Lower leg skin (tissue), 4 donors: ENCODE measurements at places on chromosomes 5 and 9. TPM values are rescaled to one million over a fixed set of nuclear protein-coding genes. Genes with fewer than 3 reads are reported as not detected.
A peak's percentile ranks its signal among the peaks of the same experiment; 100 is the strongest.

- DNase-seq = no peak
Measured at GRCh38 chr5:92908952-92909601, 671.9 kb downstream of the NR2F1-AS1 start.

The DRD1 gene
- 0.23 TPM for total RNA-seq

DNA sequence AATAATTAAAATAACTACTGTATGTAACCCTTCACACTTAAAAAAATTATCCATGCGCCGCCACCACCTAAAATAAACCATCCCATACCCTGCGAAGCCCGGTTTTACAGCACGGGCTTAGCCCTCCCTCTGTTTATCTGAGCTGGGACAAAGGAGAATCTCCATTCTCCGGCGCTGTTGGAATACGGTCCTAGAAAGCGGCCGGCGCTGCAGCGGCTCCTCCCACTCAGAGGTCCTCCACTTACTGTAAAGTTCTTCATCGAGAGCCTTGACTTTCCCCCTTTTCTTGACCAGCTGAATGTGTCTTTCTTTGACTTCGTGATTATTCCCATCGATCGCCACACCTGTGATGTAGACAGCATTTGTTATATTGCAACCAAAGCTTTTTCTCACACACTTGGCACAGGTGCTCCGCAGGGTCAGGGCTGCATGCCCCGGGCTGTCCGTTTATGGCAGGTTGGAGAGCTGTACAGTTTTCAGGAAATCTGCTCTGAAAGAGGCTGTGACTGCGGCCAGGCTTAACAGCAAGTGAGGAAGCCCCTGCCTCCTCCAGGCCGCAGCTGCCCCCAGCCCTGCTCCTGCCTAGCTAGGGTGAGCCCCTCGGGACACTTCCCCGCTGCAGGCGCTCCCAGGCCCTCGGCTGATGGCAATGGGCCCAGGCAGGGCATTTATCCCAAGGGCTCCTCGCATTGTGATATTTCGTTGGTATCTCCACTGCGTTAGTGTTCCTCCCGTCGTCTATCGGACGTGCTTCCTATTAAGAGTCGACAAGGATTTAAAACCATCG lies 16.7 kb downstream of the GFPT2 start:
- DNase-seq = no peak

DNA sequence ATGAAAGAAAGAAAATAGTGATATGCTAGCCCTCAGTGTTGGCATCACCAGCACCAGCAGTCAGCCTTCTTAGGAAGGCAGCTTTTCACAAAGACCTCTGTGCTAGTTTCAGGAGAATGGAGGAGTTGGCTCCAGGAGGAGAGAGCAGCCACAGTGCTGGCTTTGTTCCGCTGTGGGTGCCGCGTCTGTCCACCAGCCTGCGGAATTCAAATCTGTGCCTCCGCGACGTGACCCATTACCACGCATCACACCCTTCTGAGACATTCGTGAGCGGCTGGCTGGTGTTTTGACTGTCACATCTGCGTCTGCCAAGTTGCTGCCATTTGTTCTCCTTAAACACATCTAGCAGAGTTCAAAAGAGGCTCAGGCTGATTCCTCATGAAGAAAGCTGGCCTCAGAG lies 34.4 kb downstream of the SNX18 start:
- DNase-seq = no peak

The SPATA31C2 gene
- not detected for total RNA-seq

GRCh38 chr5:139494832-139495231 lies 12.3 kb upstream of the STING1 start:
- no peak for DNase-seq

The HMCN2 gene
- 3.2 TPM for total RNA-seq

DNA sequence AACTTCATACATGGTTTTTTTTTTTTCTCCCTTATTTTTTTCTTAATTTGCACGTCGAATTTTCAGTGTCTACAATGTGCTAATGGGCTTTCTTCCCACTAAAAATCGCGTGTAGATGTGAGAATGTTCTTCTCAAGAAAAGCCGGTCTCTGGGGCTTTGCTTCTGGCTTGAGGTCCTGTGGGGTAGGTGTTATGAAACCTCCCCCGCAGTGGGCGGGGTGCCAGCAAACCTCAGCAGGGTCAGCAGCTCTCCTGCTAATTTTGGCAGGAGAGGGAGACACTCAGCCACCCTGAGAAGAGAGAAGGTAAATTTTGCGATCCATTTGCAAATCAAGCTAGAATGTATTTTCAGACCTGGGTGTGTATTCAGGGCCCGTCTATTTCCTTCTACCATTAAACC lies 59.9 kb downstream of the NPR3 start:
- DNase-seq = no peak

DNA sequence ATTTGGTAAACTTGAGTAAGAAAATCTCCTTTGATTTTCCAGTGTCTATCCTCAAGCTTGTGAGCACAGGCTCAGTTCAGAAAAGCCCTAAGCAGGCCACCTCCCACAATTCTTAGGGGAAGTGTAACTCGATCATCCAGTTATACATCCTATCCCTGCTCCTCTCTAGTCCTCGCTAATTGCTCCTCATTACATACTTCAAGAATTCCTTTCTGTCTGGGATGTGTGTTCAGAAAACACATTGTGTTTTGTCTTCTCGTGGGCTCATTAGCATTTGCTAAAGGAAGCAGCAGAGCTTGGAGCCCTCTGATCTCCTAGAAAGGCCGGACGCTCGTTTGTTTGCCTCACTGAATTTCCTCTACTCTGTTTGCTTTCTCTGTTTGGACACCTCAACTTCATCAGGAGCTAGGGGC lies 268.2 kb upstream of the RFX3 start:
- DNase-seq = no peak

DNA sequence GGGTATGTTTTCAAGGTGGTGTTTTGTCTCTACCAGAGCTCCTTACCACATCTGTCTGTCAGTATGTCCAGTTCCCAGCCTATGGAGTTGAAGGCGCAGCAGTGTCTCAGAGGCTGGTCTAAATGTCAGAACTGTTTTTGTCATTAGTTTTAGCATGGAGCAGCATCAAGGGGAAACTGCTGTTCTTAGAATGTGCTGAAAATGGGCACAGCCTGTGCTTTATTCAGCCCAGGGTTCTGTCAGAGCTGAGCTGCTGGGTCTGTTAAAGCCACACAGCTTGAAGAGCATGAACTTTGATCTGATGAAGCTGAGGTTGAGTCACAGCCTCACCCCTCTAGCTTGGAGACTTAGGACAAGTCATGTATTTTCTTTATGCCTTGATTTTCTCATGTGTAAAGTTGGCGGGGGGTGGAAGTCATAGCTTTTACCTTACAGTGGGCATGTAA lies 71.9 kb downstream of the RALGPS1 start:
- no peak for DNase-seq

The IL9 gene
- not detected for total RNA-seq

- no peak for DNase-seq
Measured at GRCh38 chr5:68033961-68034571, 181.5 kb upstream of the PIK3R1 start.

DNA sequence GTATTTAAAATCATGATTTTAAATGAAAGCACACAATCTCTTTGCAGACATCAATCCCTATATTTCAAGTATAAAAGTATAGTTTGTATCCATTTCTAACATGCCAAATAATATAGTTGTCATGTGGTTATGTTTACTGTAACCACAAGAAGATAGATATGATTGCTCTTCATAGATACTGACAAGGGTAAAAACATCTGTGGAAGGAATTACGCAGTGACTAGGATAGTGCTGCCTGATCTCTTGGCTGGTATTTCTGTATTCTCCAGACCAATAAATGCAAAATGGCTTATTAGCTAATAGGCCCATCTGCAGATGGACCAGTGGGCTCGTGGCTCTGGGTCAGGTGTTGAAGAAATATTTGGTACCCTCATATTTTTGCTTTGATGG lies 34.9 kb upstream of the FBN2 start:
- no peak for DNase-seq

The PCDHGA11 gene
- total RNA-seq = 3.8 TPM

- DNase-seq = no peak
Measured at GRCh38 chr5:135472141-135472540, 20.0 kb upstream of the TIFAB start.

DNA sequence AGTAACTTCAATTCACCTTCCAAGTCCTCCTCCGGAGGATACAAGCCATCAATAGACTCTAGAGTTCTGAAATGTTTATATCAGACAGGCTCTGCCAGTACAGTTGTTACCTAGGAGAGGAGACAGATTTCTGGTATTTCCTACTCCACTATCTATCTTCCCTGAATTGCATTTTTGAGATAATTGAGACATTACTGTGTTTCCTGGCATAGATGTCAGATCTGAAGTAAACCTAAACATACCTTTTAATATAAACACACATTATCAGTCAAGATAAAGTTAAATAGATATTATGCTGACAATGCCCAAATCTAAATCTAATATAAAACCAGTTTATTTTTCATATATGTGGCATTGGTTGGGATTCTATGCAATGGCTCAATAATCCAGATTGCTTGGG lies 8.2 kb upstream of the TYRP1 start:
- DNase-seq = no peak

The ENTREP1 gene
- 17.6 TPM for total RNA-seq

DNA sequence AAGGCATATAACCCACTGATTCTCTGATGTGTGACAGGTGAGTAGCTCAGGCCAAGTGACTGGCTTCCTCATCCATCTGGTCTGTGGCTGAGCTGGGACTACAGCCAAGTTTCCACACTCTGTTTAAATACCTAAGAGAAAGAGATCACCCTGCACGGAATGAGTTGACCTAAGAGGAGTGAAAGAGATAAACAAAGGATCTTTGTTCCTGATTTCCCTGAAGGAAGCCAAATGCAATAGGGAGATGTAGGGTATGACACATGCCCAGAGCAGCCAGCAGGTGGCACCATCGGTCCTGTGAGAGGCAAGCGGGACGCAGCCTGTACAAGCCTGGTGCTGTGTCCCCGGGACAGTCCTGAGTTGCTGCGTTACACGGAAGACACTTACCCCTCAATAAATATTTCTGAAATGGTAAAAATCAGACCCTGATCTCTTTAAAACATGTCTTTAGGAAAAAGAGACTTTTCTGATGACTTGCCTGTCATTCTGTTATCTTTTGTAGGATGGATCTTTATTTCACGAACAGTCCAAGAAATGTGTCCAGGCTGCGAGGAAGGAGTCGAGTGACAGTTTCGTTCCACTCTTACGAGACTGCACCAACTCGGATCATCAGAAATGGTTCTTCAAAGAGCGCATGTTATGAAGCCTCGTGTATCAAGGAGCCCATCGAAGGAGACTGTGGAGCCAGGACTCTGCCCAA lies 41.1 kb downstream of the GALNT12 start:
- DNase-seq = peak; percentile 87
